Uterine smooth muscle cell (primary cell): ENCODE measurements at places on chromosomes 1 and 21. TPM values are rescaled to one million over a fixed set of nuclear protein-coding genes. Genes with fewer than 3 reads are reported as not detected.

Gene ZNF683
- not detected in 2 replicates for total RNA-seq

Gene SLC2A1
- total RNA-seq, result 76.0 and 113 TPM in 2 replicates

Gene PRAMEF5
- total RNA-seq, result not detected in 2 replicates

Gene LEMD1
- total RNA-seq, result 0.33 TPM in 1 of 2 replicates, not detected in the other

Gene PEX10
- 38.4 and 42.6 TPM in 2 replicates for total RNA-seq
